MCF 10A (cell line): ENCODE measurements at places on chromosomes 12 and 14. TPM values are rescaled to one million over a fixed set of nuclear protein-coding genes. Genes with fewer than 3 reads are reported as not detected.

DNA sequence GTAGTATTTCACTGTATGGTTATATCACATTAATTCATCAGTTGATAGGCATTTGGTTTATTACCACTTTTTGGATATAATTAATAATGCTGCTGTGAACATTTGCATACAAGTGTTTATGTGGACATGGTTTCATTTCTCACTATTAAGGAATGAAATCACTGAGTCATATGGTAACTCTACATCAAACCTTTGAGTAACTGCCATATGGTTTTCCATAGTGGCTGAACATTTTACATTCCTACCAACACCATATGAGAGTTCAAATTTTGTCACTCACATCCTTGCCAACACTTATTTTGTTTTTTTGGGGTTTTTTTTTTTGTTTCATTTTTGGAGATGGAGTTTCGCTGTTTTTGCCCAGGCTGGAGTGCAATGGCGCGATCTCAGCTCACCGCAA lies 30.2 kb upstream of the EAPP start:
- no peaks in the 10 kb centered on the region for H3K27me3 ChIP-seq
- no peak overlapping the region for H3K4me3 ChIP-seq
- H3K36me3 ChIP-seq, result peaks cover 90% of the 10 kb centered on the region
- no peak for DNase-seq

DNA sequence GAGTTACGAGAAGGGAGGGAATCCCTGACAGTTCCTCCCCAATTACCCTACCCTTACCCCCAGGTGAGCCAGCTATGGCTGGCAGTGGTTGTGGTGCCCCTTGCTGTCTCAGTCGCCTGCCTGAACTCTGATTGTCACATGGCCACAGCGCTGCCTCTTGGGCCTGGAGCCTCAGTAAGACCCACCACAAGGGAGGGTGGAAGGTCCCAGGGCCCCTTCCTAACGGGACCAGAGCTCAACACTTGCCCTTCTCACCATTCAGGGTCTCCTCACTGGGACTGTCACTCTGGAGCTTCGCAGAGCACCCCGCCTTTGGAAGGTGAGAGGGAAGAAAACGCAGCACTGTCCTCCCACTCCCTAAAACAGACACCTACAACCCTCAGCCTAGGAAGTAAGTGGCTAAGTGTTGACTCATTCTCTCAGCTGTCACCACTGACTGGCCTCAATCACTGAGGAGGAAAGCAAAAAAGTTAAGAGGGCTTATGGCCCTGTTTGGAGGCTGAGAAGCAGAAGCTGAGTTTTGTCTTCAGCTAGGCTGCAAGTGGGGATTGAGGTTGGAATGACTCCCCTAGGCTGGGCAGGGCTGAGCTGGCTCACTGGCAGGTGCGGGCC lies 1.0 kb downstream of the TMEM253 start:
- H3K27ac ChIP-seq, result peak overlapping the region; percentile 67
- H3K4me1 ChIP-seq, result peaks cover 45% of the 10 kb centered on the region
- DNase-seq, result no peak

- no peak overlapping the region for H3K4me3 ChIP-seq
- no peaks in the 10 kb centered on the region for H3K27me3 ChIP-seq
- no peaks in the 10 kb centered on the region for H3K36me3 ChIP-seq
Observed at GRCh38 chr14:20438664-20439063, 2.7 kb upstream of the KLHL33 start.

- H3K27ac ChIP-seq, result no peak overlapping the region
- no peaks in the 10 kb centered on the region for H3K36me3 ChIP-seq
- DNase-seq, result no peak
- H3K4me3 ChIP-seq, result no peak overlapping the region
Observed at GRCh38 chr12:6896846-6897435, 7.7 kb upstream of the LRRC23 start.

- no peak for DNase-seq
- no peak overlapping the region for H3K27ac ChIP-seq
- peak overlapping the region; percentile 79 for H3K4me3 ChIP-seq
Observed at GRCh38 chr12:120725151-120725658, 421 bp upstream of the ACADS start.

DNA sequence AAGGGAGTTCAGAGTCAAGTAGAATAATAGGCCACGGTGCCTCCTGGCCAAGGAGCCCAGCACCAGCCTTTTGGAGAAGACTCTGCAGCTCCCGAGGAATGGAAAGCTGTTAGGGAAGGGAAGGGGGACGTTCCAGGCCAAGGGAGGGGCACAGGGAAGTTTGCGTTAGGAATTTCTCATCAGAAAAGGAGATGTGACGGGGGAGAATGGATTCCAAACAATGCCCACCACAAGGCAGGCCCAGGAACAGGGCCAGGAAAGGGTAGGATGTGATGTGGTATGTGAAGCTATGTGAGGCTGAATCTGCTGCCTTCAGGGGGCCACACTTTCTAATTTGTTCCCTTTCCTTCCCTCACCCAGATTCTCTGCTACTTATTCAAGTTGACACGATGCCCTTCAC lies 46.0 kb downstream of the DGLUCY start:
- peaks cover 23% of the 10 kb centered on the region for H3K36me3 ChIP-seq
- peaks cover 33% of the 10 kb centered on the region for H3K4me1 ChIP-seq
- no peak for DNase-seq
- no peaks in the 10 kb centered on the region for H3K27me3 ChIP-seq
- H3K27ac ChIP-seq, result no peak overlapping the region

GRCh38 chr12:97630875-97631274 lies 168.3 kb downstream of the RMST start:
- H3K4me1 ChIP-seq, result no peaks in the 10 kb centered on the region

DNA sequence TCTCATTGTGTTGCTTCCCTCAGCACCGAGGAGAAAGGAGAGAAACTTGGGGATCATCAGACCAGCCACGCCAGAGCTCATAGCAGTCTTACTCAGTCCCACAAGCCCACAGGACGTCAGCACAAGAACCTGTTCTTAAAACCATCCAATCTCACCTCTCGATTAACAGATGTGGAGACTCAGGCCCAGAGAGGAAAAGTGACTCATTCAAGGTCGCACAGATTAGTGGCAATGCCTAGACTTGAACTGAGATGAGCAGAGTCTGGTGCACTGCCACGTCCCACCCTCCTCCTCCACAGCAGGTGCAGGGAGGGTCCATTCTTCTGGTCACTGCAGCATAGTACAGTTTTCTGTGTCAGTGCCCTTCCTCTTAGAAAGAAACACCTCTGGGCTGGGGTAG lies 154.9 kb upstream of the PZP start:
- H3K36me3 ChIP-seq, result no peaks in the 10 kb centered on the region
- H3K27ac ChIP-seq, result no peak overlapping the region
- H3K4me3 ChIP-seq, result no peak overlapping the region
- no peaks in the 10 kb centered on the region for H3K27me3 ChIP-seq
- DNase-seq, result no peak
- peaks cover 26% of the 10 kb centered on the region for H3K4me1 ChIP-seq

- peak; percentile 65 for DNase-seq
- peaks cover 13% of the 10 kb centered on the region for H3K36me3 ChIP-seq
- peak overlapping the region; percentile 99 for H3K27ac ChIP-seq
- H3K4me3 ChIP-seq, result peak overlapping the region; percentile 81
- H3K27me3 ChIP-seq, result no peaks in the 10 kb centered on the region
Observed at GRCh38 chr12:45730348-45731189, 1.1 kb downstream of the ARID2 start.

GRCh38 chr12:7695566-7696197 lies at the start of gene GDF3:
Gene GDF3, minus strand, starts transcription at chr12:7695775. Its CDS starts 47 bp downstream, at chr12:7695728.
- H3K4me1 ChIP-seq, result no peaks in the 10 kb centered on the region
- no peak within 1 kb of the TSS for H3K27ac ChIP-seq
- peak; percentile 9 for DNase-seq

Gene CPNE6
- not detected in 2 replicates for total RNA-seq

Gene PPP4R4
- 0.66 and 0.91 TPM in 2 replicates for total RNA-seq

Gene LUM
- total RNA-seq, result not detected in 2 replicates

Gene IRAK3
- total RNA-seq, result 0.05 TPM in 1 of 2 replicates, not detected in the other

Gene STXBP6
- not detected in 2 replicates for total RNA-seq

Gene SLC16A7
- total RNA-seq, result 28.4 and 32.6 TPM in 2 replicates
